ENCODE measurements at places on chromosomes 3 and 15.

GRCh38 chr3:24149032-24149431 is 203.9 kb downstream of the NR1D2 start:
- no peak for DNase-seq

- DNase-seq = no peak
Observed at GRCh38 chr3:123092243-123092642, 25.4 kb downstream of the PDIA5 start.

- no peak for DNase-seq
Observed at GRCh38 chr3:118526758-118527513, 507.7 kb downstream of the IGSF11 start.

- DNase-seq = no peak
Observed at GRCh38 chr3:132401255-132401654, 16.0 kb upstream of the DNAJC13 start.

- no peak for DNase-seq
Observed at GRCh38 chr3:134161898-134162615, 88.6 kb downstream of the RYK start.

GRCh38 chr15:76776480-76776879 is 128.7 kb downstream of the SCAPER start:
- DNase-seq = no peak

DNA sequence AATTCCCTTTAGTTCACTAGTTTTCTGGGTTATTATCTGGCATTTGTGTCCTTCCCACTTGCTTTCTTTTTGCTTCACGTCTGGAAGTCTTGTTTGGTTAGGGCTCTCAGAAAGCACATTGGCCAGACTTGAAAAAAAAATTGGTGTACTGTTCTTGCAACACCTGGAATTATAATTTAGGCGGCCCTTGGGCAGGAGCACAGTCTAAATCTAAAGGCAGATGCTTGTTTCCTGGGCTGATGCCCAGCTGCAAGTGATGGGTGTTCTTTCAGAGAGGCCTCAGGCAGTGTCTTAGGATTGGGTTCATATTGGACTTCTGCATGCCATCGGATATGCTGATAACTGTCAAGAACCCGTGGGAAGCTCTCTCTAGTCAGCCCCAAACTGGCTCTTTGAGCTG is 521.5 kb downstream of the PDCD6IP start:
- no peak for DNase-seq

- DNase-seq = no peak
Observed at GRCh38 chr3:119018690-119019463, 15.8 kb downstream of the IGSF11 start.
